H54 (cell line): ENCODE measurements at places on chromosomes 3 and 15.

DNA sequence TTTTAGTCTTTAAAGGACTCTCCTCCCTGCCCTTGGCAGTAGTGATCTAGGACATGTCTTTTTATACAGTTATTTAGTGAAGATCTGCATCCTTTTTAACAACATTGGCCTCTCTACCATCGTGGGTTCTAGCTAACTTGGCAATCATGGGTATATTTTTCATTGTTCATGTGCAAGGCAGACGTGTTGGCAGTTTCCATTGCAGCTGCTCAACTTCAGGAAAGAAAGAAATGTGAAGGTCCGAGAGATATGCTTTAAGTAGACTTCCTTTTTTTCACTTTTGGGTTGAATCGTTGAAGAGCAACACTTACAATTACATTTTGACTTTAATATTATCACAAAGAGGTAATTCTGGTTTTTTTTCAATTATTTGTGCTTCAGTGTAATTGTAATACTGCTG is 172.6 kb downstream of the SATB1 start:
- no peak for DNase-seq

DNA sequence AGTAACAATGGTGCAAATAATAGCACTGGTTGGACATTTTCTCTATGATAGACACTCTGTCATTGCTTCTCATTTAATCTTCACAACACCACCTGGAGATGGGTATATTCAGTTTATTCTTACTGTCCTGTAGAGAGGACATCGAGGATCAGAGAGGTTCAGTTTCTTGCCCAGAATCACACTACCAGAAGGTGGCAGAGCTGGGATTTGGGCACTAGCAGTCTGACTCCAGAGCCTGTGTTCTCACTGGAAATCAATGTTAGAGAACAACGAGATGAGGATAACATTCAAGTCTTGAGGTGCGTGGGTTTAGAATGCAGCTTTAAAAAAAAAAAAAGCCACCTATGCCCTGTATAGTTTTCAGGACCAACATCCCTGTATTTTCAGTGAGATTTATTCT is 127.8 kb downstream of the SYNPR start:
- DNase-seq = no peak

DNA sequence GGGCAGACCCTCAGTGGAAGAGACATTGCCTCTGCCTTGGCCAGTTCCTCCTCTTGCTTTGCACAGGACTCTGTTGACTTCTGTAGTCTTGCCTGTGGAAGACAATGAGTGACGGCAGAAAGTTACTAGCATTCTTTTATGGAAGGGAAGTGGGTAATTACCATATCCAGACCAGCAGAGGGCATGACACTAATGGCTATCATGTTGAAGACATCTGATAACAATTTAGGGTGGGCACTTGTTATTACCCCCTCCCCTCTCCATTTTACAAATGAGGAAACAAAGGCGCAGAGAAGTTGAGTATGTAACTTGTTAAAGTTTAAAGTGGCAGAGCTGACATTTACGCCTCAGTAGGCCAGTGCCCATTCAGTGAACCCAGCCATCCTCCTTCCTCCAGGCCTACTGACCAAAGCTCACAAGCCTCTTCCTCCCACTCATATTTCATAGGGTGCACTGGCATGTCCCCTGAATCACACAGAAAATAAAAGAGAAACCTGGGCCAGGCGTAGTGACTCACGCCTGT is 48.2 kb upstream of the FMN1 start:
- no peak for DNase-seq

GRCh38 chr3:29451920-29452319 is 171.0 kb downstream of the RBMS3 start:
- no peak for DNase-seq

DNA sequence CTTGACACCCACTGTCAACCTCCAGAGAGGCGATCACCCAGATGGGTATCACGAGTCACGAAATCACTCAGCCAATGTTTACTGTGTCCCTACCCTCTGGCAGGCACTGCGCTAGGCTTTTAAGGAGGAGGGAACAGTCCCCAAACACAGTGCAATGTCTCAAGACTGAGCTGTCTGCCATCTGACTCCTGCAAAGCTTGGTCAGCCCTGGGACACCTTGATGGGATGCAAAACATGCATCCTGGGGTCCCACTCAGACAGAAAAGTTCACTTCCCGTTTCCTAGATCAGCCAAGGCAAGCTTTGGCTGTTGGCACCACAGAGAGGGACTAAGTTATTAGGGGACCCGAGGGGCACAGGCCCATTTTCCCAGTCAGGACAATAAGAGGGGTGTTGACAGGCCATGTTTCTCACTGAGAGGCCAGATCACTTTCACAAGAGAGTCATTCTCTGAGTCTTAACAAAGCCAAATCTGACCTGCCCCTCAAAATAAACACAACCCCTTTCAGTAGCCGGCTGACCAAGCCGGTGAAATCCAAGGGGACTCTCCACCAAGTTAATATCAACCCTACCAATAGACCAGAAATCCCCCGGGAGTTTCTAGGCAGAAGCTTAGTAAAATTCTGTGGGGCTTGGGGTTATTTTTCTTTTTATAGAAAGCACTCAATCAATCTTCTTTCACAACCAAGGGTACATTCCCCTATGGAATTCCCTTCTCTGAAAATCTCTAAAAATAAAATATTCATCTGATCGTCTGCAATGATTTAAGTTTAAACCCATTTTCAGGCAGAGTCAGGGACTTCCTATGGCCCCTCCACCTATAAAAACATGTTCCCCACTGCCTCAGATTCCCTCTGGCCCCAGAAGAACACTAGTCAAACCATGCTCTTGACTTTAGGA is 3.5 kb downstream of the RFTN1 start:
- DNase-seq = no peak

DNA sequence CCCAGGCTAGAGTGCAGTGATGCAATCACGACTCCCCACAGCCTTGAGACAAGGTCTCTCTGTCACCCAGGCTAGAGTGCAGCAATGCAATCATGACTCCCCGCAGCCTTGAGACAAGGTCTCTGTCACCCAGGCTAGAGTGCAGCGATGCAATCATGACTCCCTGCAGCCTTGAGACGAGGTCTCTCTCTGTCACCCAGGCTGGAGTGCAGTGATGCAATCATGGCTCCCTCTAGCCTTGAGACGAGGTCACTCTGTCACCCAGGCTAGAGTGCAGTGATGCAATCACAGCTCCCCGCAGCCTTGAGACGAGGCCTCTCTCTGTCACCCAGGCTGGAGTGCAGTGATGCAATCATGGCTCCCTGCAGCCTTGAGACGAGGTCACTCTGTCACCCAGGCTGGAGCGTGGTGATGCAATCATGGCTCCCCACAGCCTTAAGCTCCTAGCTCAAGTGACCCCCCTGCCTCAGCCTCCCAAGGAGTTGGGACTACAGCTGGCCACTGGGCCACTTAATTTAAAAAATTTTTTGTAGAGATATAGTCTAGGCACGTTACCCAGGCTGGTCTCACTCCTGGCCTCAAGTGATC is 26.1 kb downstream of the TFRC start:
- DNase-seq = no peak

DNA sequence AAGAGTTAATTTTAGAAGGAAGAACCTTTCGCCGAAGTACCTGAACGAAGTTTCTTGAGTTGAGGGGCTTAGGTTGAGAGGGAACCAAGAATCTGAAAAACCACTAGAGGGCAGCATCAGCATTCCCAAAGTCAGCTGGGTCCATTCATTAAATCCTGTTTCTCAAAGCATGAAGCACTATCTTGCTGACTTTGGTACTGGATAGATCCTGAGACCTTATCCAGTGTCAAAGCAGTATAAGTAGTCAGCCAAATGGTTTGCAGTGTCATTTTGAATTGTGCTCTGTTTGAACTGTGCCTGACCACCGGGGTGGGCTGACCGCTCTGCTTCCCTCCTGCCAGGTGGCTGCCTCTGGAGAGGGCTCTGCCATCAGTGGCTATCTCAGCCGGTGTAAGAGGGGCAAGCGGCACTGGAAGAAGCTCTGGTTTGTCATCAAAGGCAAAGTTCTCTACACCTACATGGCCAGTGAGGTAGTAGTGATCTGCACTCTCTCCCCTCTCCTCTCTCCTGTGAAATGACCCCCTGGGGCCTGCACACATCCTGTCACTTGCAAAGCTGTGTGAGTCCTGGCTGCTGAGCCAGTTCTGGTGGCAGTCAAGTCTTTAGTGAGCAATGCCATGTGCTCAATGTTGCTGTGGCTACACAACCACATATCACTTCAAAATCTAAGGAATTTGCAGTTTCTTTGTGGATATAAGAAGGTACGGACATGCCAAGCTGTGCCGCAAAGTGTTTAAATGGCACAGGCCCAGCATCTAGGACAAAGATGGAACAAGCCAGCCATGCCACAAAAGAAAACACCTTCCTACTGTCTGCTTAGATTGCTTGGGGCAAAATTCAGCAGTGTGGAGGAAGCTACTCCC is 21.4 kb upstream of the NR2C2 start:
- DNase-seq = peak; percentile 36
